ENCODE measurements at places on chromosomes 2 and 18. TPM values are rescaled to one million over a fixed set of nuclear protein-coding genes. Genes with fewer than 3 reads are reported as not detected.

Gene NT5DC4
- not detected for total RNA-seq

Gene CRYBA2
- total RNA-seq: not detected

Gene GPR155
- 5.8 TPM for total RNA-seq

Gene TMEM87B
- 65.1 TPM for total RNA-seq

Gene CCL20
- not detected for total RNA-seq

Gene CNGA3
- total RNA-seq: 0.43 TPM

Gene PLCL1
- total RNA-seq: 0.39 TPM

Gene TCF4
- 136 TPM for total RNA-seq

Gene MRO
- 0.43 TPM for total RNA-seq

Gene BMP10
- total RNA-seq: not detected
